ENCODE measurements at places on chromosomes 6 and 20.

- DNase-seq: no peak
- no peaks in the 10 kb centered on the region for H3K4me1 ChIP-seq
Observed at GRCh38 chr6:106069478-106069877, 16.7 kb upstream of the PRDM1 start.

DNA sequence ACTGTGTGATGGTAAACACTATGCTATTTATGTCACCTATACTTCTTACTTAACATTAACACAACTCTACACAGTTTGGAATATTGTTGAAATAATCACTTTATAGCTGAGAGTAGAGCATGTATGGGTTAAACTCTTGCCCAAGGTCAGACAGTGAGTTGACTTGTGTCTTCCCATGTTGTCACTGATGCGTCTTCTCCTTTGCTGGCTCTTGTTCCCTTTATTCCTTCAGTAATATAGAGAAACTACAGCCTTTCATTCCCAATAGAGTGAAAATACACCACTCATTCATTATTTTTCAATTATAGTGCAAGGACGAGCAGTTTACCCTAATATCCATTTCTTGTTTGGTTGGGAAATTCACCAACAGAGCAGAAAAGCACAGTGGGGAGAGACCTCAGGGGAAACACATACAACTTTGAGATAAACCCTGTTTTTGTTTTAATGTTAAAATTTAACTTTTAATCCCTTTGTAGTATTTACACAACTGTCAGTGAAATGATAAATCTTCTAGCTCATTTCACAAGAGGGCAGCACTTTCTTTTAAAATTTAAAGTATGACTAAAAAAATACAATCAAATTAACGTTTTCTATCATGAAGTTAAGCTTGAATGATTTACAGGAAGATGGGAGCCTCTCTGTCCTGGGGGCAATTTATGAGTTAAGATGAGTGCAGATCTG, 363.0 kb downstream of the UTRN start:
- peaks cover 3% of the 10 kb centered on the region for H3K4me1 ChIP-seq
- no peak for DNase-seq
- no peaks in the 10 kb centered on the region for H3K27me3 ChIP-seq
- no peaks in the 10 kb centered on the region for H3K36me3 ChIP-seq
- H3K27ac ChIP-seq: no peak overlapping the region

GRCh38 chr6:72619883-72620696, 1.8 kb upstream of the KCNQ5 start:
- H3K4me1 ChIP-seq: no peaks in the 10 kb centered on the region
- no peak overlapping the region for H3K27ac ChIP-seq
- peaks cover 36% of the 10 kb centered on the region for H3K27me3 ChIP-seq
- H3K4me3 ChIP-seq: peak overlapping the region; percentile 18

DNA sequence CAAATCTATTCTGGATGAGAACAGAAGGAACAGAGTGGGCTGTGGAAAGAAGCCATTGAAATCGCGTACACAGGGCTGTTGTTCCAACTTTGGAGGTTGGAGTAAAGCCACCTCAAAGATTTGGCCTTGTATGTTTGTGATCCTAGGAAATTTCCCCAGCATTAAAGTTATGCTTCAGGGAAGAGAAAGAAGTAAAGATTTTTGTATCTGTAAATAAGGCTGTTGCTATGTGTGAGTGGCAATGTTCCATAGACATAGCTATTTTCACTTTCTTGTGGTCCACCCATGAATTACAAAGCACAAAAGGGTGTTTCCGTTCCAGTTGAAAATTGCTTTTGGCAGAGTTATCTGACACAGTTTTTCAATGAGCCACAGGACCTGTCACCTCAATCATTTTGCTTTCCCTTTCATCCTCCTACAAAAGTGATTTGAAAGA, 321.3 kb downstream of the TFAP2B start:
- H3K4me1 ChIP-seq: no peaks in the 10 kb centered on the region
- no peaks in the 10 kb centered on the region for H3K36me3 ChIP-seq
- no peaks in the 10 kb centered on the region for H3K27me3 ChIP-seq
- H3K27ac ChIP-seq: no peak overlapping the region

DNA sequence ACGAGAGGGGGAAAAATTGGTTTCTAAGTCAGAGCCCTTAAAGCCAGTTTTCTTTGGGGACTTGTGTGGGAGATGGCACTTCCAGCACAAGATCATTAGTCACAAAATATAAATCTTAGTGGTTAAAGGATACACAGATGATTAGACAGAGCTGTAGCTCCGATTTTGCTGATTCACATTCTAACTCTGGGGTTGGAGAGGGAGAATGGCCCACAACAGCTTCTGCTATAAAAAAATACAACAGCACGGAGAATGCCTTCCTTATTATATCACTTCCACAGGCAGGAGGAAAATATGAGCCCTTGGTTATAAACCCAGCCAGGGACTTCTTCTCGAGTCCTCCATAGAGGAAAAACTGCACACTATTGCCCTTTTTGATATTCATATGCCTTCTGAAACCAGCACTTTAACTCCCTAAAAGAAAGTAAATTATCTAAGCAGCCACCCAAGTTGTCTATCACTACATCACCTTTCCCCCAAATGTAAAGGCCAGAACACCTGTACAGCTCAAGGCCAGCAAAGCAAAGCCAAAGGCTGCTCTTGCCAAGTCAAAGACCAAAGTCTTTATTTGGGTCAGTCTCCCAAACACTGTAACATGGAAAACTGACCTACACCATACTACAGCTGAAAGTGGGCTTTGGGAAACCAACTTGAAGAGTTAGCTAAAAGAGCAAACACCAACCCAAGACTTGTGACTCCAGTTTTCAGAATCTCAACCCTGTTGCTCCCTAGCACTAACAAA, 10.4 kb downstream of the MRPL14 start:
- no peaks in the 10 kb centered on the region for H3K27me3 ChIP-seq
- DNase-seq: no peak
- H3K27ac ChIP-seq: no peak overlapping the region
- H3K36me3 ChIP-seq: peaks cover 10% of the 10 kb centered on the region
- no peak overlapping the region for H3K4me3 ChIP-seq
- H3K4me1 ChIP-seq: peaks cover 4% of the 10 kb centered on the region

- peaks cover 3% of the 10 kb centered on the region for H3K4me1 ChIP-seq
- no peaks in the 10 kb centered on the region for H3K36me3 ChIP-seq
- DNase-seq: no peak
- H3K27ac ChIP-seq: no peak overlapping the region
- H3K4me3 ChIP-seq: peak overlapping the region; percentile 34
- peaks cover 20% of the 10 kb centered on the region for H3K27me3 ChIP-seq
Observed at GRCh38 chr20:1895674-1896483, 672 bp downstream of the SIRPA start.

GRCh38 chr20:8946036-8946940, 122.6 kb upstream of the PLCB4 start:
- H3K4me1 ChIP-seq: no peaks in the 10 kb centered on the region
- DNase-seq: no peak
- H3K27ac ChIP-seq: no peak overlapping the region
- H3K27me3 ChIP-seq: no peaks in the 10 kb centered on the region

DNA sequence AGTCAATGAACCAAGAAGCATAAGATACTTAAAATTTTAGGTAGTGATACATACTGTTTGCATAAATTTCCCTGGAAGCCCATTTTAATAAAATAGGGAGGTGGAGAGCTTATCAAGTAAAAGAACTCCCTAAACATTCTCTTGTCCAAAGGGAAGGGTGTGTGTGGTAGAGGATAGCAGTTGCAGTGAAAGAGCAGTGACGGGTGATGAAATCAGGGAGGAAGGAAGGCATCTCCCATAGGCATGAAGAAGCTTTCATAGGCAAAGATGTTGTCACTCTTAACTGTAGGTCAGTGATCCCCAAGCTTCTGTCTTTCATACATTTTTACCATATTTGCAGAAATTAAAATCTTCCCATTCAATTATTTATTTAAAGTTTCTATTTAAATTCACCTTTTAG, 60.0 kb upstream of the ZNF831 start:
- no peak overlapping the region for H3K27ac ChIP-seq
- H3K36me3 ChIP-seq: no peaks in the 10 kb centered on the region
- no peak for DNase-seq
- no peak overlapping the region for H3K4me3 ChIP-seq
- H3K27me3 ChIP-seq: no peaks in the 10 kb centered on the region
- H3K4me1 ChIP-seq: no peaks in the 10 kb centered on the region

- no peak overlapping the region for H3K27ac ChIP-seq
- H3K4me1 ChIP-seq: peaks cover 1% of the 10 kb centered on the region
- H3K36me3 ChIP-seq: no peaks in the 10 kb centered on the region
- no peaks in the 10 kb centered on the region for H3K27me3 ChIP-seq
Observed at GRCh38 chr20:48387675-48388074, 440.1 kb downstream of the PREX1 start.

- no peaks in the 10 kb centered on the region for H3K36me3 ChIP-seq
- DNase-seq: no peak
- H3K27ac ChIP-seq: no peak overlapping the region
- no peaks in the 10 kb centered on the region for H3K4me1 ChIP-seq
- no peak overlapping the region for H3K4me3 ChIP-seq
- no peaks in the 10 kb centered on the region for H3K27me3 ChIP-seq
Observed at GRCh38 chr20:40643891-40644290, 45.1 kb downstream of the MAFB start.

GRCh38 chr6:147384029-147384428, 124.5 kb upstream of the SAMD5 start:
- no peak overlapping the region for H3K4me3 ChIP-seq
- H3K27ac ChIP-seq: no peak overlapping the region
- no peak for DNase-seq

DNA sequence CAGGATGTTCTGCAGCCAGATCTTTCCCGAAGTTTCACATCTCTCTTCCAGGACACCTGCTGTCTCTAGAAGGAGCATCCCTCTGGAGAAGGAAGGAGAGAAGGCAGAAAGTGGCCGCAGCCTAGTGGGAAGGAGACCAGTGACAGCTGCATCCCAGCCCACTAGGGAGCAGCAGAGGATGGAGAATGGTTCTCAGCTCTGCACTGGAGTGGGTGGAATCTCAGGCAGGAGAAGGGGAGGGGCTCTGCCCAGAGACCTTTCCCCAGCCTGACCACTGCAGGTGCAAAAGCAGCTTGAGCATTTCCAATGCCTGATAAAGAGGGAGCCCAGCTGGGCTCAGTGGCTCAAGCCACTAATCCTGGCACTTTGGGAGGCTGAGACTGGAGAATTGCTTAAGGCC, 32.3 kb downstream of the NCR2 start:
- no peak overlapping the region for H3K27ac ChIP-seq
- peaks cover 36% of the 10 kb centered on the region for H3K27me3 ChIP-seq
- no peak for DNase-seq

DNA sequence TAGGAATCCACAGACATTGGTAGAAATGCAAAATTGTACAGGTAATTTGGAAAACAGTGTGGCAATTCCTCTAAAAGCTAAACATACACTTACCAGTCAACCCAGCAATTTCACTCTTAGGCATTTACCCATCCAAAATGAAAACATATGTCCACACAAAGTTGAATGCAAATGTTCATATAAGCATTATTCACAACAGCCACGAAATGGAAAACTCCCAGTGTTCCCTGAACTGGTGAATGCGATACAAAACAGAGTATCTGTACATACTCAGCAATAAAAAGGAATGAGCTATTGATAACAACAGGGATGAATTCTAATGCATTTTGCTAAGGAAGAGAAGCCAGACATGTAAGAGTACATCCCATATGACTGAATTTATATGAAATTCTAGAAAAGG, 32.4 kb upstream of the RAB22A start:
- no peak overlapping the region for H3K27ac ChIP-seq
- H3K27me3 ChIP-seq: no peaks in the 10 kb centered on the region
- no peak overlapping the region for H3K4me3 ChIP-seq
- no peak for DNase-seq
- no peaks in the 10 kb centered on the region for H3K4me1 ChIP-seq
- H3K36me3 ChIP-seq: no peaks in the 10 kb centered on the region

- no peak overlapping the region for H3K4me3 ChIP-seq
- no peak overlapping the region for H3K27ac ChIP-seq
- DNase-seq: peak; percentile 31
- H3K4me1 ChIP-seq: no peaks in the 10 kb centered on the region
- H3K36me3 ChIP-seq: no peaks in the 10 kb centered on the region
- H3K27me3 ChIP-seq: no peaks in the 10 kb centered on the region
Observed at GRCh38 chr6:12572896-12573827, 143.4 kb upstream of the PHACTR1 start.

GRCh38 chr20:37276494-37277252, 12.8 kb upstream of the MANBAL start:
- no peak overlapping the region for H3K4me3 ChIP-seq
- no peaks in the 10 kb centered on the region for H3K4me1 ChIP-seq

DNA sequence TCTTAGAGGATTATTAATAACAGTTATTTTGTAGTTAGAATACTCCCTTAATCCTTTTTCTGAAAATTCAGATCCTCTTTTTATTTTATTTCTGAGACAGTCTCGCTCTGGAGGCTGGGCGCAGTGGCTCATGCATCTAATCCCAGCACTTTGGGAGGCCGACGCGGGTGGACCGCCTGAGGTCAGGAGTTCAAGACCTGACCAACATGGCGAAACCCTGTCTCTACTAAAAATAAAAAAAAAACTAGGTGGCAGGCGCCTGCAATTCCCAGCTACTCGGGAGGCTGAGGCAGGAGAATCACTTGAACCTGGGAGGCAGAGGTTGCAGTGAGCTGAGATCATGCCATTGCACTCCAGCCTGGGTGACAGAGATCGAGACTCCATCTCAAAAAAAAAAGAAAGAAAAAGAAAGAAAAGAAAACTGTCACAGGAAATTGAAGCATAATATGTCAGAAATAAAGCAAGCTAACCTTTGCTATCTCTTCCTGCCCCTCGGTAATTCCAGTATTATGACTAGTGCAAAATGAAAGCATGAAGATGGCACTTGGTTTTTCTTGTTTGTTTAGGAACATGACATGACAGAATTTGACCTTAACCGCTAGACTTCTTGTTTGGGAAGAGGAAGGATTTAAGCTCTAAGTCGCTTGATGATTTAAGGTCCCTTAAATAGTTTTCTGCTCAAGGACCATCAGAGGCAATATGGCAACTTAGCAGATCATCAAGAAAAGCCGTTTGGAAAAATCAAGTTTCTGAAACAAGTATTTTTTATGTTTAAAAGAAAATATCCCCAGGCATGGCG, 1.8 kb upstream of the RBM39 start:
- H3K36me3 ChIP-seq: peaks cover 6% of the 10 kb centered on the region
- no peaks in the 10 kb centered on the region for H3K4me1 ChIP-seq
- DNase-seq: no peak
- no peak overlapping the region for H3K27ac ChIP-seq

DNA sequence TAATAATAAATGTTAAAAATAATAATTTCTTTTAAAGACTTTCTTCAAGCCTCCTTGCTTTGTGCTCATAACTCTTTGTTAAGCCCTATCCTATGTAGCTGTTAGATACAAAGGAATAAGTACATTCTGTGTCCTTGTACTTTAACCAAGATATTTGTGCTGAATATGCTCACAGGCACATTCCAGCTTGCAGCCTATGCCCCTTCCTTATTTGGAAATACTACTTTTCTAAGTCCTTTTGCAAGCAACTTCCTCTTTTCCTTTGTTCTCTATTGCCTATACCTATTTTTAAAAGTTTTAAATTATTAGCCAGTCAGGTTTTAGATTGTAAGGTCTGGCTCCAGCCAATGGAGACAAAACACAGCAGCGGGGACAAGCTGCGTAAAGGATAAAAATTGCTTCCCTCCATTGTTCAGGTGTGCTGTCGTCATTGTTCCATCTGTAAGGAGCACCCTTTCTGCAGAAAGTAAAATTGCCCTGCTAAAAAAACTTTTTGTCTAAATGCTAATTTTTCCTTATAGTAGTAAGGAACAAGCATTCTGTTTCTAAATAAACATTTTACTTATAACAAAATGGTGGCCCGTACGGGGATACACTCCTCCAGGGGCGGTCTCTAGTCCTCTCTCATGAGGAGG, 80.2 kb downstream of the SYTL3 start:
- no peak for DNase-seq
- H3K36me3 ChIP-seq: no peaks in the 10 kb centered on the region
- no peak overlapping the region for H3K27ac ChIP-seq
- no peaks in the 10 kb centered on the region for H3K27me3 ChIP-seq
- H3K4me1 ChIP-seq: no peaks in the 10 kb centered on the region
- H3K4me3 ChIP-seq: no peak overlapping the region

Data from iPS DF 6.9 (cell line).